Uterine smooth muscle cell (primary cell): ENCODE measurements at places on chromosomes 11 and 22. TPM values are rescaled to one million over a fixed set of nuclear protein-coding genes. Genes with fewer than 3 reads are reported as not detected.

MYEOV gene
- 0.62 and 5.2 TPM in 2 replicates for total RNA-seq

GATD1 gene
- total RNA-seq, result 28.3 and 31.2 TPM in 2 replicates

BLID gene
- total RNA-seq, result 22.4 and 22.6 TPM in 2 replicates

SYTL2 gene
- 7.9 and 11.5 TPM in 2 replicates for total RNA-seq

B4GALNT4 gene
- 1.00 and 1.8 TPM in 2 replicates for total RNA-seq

CHST1 gene
- total RNA-seq, result 0.89 and 1.7 TPM in 2 replicates

TTLL12 gene
- total RNA-seq, result 28.6 and 31.1 TPM in 2 replicates

DTX4 gene
- total RNA-seq, result 0.22 and 0.25 TPM in 2 replicates

B3GAT3 gene
- total RNA-seq, result 34.3 and 50.9 TPM in 2 replicates

OR52E8 gene
- not detected in 2 replicates for total RNA-seq

DKK3 gene
- total RNA-seq, result 253 and 492 TPM in 2 replicates

OR6T1 gene
- total RNA-seq, result not detected in 2 replicates

CARD16 gene
- 2.8 and 5.2 TPM in 2 replicates for total RNA-seq

MMP12 gene
- 0.11 TPM in 1 of 2 replicates, not detected in the other for total RNA-seq

HEPN1 gene
- not detected in 2 replicates for total RNA-seq

PPP1R14B gene
- 296 and 414 TPM in 2 replicates for total RNA-seq

SDHAF2 gene
- 33.8 and 35.1 TPM in 2 replicates for total RNA-seq

SLC22A6 gene
- total RNA-seq, result not detected in 2 replicates

SYT13 gene
- not detected in 2 replicates for total RNA-seq

ADAMTS15 gene
- 0.12 and 1.00 TPM in 2 replicates for total RNA-seq

SMIM35 gene
- total RNA-seq, result not detected in 2 replicates

SEPTIN3 gene
- under 0.01 and 0.37 TPM in 2 replicates for total RNA-seq

SCUBE2 gene
- total RNA-seq, result 3.1 and 3.4 TPM in 2 replicates

PTDSS2 gene
- 46.3 and 58.1 TPM in 2 replicates for total RNA-seq

CABP4 gene
- total RNA-seq, result not detected in 2 replicates

HTR3A gene
- under 0.01 TPM in 1 of 2 replicates, not detected in the other for total RNA-seq
